Stimulated activated CD4-positive, alpha-beta T cell treated with anti-CD3 and anti-CD28 coated beads, Interleukin-1b, Interleukin-23, amount 100 ng/mL, for 1 hour (primary cell): ENCODE measurements at places on chromosomes 6 and 20.

DNA sequence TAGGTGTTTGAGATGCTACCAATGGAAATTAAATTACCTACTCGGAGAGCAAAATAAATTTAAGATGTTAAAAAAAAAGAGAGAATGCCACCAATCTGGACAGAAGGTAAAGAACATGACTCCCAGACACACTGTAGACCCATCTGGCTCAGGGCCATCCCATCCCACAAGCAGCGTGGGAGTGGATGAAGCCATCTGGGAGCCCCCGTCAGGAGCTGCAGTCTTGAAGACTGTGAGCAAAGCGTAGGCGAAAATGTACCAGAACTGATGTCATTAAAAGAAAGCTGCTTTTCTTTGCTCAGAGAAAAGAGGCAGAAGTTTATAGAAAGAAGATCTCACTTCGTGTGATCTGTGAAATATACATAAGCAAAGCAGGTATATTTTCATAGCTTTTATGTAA lies 815.7 kb downstream of the QKI start:
- DNase-seq, result no peak

DNA sequence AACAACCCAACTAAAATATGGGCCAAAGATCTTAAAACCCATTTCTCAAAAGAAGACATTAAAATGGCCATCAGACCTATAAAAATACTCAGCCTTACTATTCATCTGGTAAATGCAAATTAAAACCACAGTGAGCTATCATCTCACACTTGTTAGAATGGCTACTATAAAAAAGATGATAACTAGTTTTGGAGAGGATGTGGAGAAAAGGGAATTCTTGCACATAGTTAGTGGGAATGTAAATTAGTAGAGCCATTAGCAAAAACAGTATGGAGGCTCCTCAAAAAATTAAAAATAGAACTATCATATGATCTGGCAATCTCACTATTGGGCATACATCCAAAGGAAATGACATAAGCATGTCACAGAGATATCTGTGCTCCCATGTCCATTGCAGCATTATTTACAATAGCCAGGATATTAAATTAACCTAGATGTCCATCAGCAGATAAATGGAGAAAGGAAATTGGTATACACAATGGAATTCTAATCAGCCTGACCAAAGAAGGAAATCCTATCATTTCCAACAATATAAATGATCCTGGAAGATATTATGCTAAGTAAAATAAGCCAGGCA lies 2.9 kb downstream of the SIRPB1 start:
- no peak for DNase-seq

GRCh38 chr6:105802703-105803102 lies 283.4 kb upstream of the PRDM1 start:
- DNase-seq, result no peak

DNA sequence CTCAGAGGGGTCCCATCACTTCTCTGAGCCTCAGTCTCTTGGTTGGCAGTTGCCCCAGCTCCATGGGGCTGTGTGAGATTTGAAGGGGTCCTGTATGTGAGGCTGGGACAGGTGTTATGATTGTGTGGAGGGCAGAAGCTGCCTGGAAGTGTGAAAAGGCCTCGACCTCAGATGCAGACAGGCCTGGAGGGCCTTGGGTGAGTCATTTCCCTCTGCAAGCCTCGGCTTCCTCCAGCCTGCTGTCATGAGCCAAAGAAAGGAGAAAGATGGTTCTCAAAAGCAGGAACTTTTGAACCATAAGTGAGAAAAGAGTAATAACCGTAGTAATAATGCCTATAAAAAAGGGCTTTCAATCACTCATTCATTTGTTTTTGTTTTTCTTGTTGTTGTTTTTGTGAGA lies 37.5 kb downstream of the SNAI1 start:
- DNase-seq, result no peak

DNA sequence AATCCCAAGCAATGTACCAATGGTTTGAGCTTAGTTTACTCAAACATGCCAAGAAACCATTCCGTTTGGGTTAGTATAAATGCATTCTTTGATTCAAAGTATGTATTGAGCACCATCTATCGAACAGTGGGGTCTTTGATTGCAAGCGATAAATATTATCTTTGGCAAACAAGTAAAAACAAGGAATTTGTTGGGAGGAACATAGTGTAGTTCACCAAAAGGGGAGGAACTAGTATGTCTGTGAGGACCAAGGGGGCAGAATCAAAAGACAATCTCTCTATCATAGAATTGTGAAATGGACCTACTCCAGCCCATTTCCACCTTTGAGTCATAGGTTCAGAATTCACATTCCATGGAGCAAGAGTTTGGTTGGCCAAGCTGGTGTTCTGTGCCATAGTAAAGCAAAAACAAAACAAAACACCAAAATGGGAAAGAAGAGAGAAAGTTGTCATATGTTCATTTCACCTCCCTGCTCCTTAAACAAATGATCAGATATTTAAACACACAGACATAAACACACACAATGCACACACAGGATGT lies 266.0 kb downstream of the TSHZ2 start:
- no peak for DNase-seq

- no peak for DNase-seq
Measured at GRCh38 chr6:16844183-16844582, 82.9 kb upstream of the ATXN1 start.

DNA sequence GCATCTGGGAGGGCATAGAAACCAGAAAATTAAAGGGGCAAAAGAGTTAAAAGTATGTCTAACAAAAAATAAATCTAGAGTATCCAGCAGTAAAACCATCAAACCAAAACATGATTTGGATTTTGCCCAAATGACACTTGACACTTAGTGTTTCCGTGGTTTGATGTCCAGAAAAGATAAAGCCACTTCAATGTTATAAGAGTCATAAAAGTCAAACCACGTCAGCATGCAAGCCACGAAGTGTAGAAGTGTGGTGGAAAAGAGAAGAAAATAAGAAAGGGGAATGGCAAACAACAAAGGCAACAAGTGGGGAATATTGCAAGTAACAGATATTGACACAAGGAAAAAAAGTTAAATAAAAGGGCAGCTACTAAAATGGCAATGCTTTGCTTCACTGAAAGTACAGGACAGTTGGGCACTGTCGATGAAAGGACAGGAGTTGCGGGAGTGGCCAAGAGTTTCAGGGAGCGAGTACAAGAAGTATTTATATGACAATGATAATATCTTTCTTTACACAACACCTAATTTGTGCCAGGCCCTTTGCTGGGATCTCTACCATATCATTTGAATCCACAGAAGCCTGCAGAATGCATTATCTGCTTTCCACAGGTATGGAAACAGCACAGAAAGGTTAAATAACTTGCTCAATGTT lies 6.3 kb upstream of the HDDC2 start:
- no peak for DNase-seq

- DNase-seq, result no peak
Measured at GRCh38 chr20:3123542-3123941, 36.1 kb downstream of the FASTKD5 start.

DNA sequence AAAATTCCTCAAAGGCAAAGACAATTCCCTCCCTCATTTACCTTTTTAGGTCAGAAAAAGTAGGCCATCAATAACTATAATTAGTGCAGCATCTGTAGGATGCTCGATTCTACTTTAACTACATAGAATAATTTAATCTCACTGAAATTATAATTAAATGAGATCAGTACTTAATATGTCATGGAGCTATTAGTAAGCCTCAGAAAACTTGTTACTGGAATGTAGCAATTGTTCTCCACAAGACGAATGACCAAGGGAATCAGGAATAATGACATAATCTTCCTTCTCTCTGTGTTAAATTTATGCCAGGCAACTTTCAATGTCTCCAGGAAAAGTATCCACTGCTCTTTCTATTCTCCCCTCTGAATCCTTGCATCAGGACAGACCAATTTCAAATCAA lies 34.1 kb downstream of the SESN1 start:
- DNase-seq, result no peak

- no peak for DNase-seq
Measured at GRCh38 chr6:43833223-43833995, 63.4 kb downstream of the VEGFA start.

- no peak for DNase-seq
Measured at GRCh38 chr6:51644426-51644825, 443.0 kb downstream of the PKHD1 start.

GRCh38 chr20:53827292-53828087 lies 233.9 kb upstream of the ZNF217 start:
- DNase-seq, result no peak

GRCh38 chr6:3726421-3726820 lies 25.1 kb downstream of the PXDC1 start:
- no peak for DNase-seq

DNA sequence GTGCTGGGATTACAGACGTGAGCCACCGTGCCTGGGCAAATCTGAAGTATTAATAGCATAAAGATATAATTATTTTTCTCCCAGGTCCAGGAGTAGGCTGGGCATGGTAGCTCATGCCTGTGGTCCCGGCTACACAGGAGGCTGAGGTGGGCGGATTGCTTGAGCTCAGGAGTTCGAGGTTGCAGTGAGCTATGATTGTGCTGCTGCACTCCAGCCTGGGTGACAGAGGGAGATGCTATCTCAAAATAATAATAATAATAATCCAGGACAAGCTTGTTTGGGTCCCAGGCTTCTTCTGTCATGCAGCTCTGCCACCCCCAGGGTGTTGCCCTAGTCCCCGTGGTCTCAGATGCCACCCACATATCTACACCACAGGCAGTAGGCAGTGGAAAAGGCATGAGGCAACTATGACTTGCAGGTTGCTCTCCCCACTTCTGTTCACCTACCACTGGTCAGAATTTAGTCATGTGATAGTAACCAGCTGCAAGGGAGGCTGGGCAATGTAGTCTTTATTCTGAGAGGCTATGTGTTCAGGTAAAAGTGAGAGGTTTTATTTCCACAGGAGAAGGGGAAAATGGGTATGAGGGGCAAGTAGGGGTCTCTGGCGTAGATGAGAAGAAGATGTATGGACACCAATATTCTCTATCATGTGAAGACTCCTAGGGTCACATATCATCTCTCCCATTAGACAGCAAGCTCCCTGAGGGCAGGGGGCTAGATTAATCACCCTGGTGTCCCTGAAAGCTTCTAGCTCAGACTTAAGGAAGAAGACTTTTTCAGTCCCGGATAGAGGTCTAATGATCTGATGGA lies 25.7 kb downstream of the TCF15 start:
- no peak for DNase-seq

DNA sequence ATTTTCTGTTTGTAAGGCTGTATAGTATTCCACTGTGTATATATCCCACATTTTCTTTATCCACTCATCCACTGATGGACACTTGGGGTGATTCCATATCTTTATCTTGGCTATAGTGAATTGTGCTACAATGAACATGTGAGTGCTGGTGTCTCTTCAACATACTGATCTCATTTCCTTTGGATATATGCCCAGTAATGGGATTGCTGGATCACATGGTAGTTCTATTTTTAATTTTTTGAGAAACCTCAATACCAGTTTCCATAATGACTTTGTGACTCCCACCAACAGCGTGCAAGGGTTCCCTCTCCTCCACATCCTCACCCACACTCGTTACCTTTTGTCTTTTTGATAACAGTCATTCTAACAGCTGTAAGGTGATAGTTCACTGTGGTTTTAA lies 166.0 kb downstream of the ARHGAP18 start:
- DNase-seq, result no peak
